ENCODE measurements at places on chromosomes 3 and 15. TPM values are rescaled to one million over a fixed set of nuclear protein-coding genes. Genes with fewer than 3 reads are reported as not detected.

DNA sequence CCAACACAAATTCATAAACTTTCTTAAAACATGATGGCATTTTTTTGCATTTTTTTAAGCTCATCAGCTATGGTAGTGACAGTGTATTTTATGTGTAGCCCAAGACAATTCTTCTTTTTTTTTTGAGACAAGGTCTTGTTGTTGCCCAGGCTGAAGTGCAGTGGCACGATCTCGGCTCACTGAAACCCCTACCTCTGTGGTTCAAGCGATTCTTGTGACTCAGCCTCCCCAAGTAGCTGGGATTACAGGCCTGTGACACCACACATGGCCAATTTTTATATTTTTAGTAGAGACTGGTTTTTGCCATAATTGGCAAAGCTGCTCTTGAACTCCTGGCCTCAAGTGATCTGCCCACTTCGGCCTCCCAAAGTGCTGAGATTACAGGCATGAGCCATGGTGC lies 17.3 kb upstream of the USP50 start:
- H3K4me3 ChIP-seq: no peak overlapping the region
- peaks cover 10% of the 10 kb centered on the region for H3K36me3 ChIP-seq
- no peak overlapping the region for H3K27ac ChIP-seq
- no peaks in the 10 kb centered on the region for H3K27me3 ChIP-seq
- H3K4me1 ChIP-seq: peaks cover 10% of the 10 kb centered on the region

GRCh38 chr3:66778777-66779176 lies 219.3 kb upstream of the KBTBD8 start:
- no peak overlapping the region for H3K4me3 ChIP-seq
- H3K36me3 ChIP-seq: no peaks in the 10 kb centered on the region
- DNase-seq: no peak
- H3K27ac ChIP-seq: no peak overlapping the region
- no peaks in the 10 kb centered on the region for H3K4me1 ChIP-seq

DNA sequence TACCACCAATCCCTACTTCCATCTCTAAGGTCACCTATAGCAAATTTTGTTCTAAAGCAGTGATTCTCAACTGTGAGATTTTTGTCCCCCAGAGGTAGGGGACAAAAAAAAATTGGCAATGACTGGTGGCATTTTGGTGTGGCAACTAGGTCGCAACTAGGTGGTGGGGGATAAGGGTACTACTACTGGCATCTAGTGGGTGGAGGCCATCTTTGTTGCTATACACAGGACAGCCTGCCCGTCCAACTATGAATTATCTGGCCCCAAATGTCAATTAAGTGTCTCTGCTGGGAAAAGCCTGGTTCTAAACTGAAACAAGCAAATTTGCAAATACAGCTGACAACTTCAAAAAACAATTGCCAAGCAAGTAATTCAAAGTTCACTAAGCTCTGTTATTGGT lies 1.4 kb downstream of the MTMR10 start:
- no peaks in the 10 kb centered on the region for H3K27me3 ChIP-seq
- peaks cover 6% of the 10 kb centered on the region for H3K36me3 ChIP-seq
- peak overlapping the region; percentile 82 for H3K4me3 ChIP-seq
- peak overlapping the region; percentile 91 for H3K27ac ChIP-seq
- no peak for DNase-seq

DNA sequence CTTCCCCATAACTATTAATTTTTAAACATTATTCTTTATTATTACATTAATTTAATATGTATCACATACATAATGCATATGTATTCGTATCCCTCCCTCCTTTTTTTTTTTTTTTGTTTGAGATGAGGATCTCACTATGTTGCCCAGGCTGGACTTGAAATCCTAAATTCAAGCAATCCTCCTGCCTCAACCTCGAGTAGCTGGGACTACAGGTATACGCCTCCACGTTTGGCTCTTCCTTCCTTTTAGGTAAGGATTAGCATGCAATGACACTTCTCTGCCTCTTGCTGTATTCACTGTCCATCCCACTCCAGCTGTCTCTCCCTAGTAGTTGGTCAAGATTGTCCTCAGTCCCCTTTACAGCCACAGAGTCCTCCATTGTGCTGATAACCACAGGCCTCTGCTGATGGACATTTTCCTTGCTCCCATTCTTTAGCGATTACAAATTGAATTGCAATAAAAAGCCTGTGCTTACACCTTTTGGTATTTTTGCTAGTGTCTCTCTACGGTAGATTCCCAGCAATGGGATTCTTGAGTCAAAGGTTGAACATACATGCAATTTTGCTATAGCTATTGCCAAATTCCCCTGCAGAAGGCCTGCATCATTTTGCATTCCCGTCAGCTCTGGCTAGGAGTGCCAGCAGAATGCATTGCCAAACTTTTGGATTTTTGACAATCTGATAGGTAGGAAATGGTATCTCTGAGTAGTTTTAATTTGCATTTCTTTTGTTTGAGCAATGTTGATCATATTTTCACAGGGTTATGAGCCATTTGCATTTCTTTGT lies 156.6 kb downstream of the SMAD6 start:
- no peak overlapping the region for H3K4me3 ChIP-seq
- H3K4me1 ChIP-seq: peaks cover 8% of the 10 kb centered on the region
- no peaks in the 10 kb centered on the region for H3K27me3 ChIP-seq
- DNase-seq: no peak
- H3K36me3 ChIP-seq: no peaks in the 10 kb centered on the region

DNA sequence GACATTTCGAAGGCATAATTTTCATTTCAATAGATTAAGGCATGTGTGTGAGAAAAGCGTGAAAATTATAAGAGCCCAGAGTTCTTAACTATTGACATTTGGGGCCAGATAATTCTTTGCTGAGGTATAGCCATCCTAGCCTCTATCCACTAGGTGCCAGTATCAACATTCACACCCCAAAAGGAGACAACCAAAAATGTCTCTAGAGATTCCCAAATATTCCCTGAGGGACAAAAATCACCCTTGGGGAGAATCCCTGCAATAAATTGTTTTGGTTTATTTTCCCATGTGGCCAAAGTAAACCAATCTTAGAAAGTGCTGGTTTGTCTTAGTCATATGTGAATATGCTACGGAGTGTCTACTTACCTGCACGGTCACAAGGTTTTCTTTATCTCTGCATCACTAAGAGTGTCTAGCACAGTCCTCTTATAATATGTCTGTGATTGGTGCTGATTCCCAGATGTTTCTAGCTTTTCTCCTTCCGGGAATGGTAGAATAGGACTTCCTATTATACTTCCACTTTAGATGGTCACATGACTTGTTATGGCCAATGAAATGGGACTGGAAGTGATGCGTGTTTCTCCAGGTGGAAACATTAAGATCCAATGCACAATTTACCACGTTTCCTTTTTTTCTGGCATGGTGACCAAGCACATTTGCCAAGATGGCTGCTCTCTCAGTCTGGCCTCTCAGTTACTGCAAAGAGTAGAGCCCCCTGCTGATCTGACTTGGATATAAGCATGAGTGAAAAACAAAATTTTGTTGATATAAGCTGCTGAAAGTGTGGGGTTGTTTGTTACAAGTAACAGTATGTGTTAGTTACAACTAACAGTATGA lies 8.0 kb upstream of the KBTBD8 start:
- H3K27ac ChIP-seq: no peak overlapping the region
- H3K36me3 ChIP-seq: no peaks in the 10 kb centered on the region
- no peaks in the 10 kb centered on the region for H3K27me3 ChIP-seq
- no peak overlapping the region for H3K4me3 ChIP-seq

DNA sequence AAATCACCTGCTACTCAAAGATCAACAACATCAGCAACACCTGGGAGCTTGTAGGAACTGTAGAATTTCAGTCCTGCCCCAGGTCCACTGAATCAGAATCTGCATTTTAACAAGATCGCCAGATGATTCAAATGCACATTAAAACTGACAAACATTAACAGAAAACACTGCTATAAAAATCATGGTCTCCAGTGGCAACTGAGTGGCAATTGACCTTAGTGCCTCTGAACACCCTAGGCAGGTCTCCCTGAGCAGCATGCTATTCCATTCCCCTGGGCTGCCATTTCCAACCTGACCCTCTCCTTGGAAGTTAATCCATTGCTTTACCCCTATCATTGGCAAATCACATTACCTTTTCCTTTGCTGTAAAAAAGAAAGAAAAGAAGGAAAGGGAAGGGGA lies 23.0 kb upstream of the TOP2B start:
- peaks cover 3% of the 10 kb centered on the region for H3K4me1 ChIP-seq
- H3K27ac ChIP-seq: no peak overlapping the region
- no peak overlapping the region for H3K4me3 ChIP-seq
- no peaks in the 10 kb centered on the region for H3K27me3 ChIP-seq
- no peaks in the 10 kb centered on the region for H3K36me3 ChIP-seq

DNA sequence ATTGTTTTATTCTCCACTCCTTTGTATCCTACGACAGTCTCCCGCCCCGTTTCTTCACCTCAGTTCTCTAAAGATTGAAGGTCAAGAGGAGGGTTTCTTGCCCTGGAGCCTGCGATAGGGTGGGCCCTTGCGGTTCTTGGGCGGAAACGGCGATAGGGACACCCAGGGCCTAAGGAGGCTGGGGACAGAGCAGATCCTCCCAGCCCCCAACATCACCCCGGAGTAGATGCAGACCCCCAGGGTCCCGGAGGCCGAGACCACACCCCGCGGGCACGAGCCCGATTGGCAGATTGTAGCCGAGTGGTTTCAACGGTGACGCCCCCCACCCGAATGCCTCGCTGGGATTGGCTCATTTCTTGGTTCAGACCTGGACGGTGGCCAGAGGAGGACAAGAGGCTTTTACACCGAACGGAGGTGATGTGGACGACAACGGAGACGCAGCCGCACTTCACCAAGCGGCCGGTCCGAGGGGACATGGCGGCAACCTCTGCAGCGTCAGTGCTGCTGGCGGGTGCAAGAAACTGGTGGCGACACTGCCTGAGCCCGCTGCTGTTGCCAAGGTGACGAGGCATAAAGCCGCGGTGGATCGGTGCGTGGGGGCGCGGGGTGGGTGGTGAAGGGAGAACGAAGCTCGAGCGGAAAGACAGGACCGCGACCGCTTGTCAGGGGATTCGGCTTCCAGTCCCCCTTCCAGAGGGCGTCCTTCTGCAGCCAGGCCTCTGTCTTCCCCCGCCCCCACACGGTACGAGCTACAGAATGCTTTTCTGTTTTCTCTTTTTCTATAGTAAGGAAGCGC lies 19.0 kb upstream of the MCF2L2 start:
- no peak for DNase-seq
- H3K27me3 ChIP-seq: no peaks in the 10 kb centered on the region
- no peaks in the 10 kb centered on the region for H3K36me3 ChIP-seq
- peak overlapping the region; percentile 64 for H3K4me3 ChIP-seq
- H3K27ac ChIP-seq: no peak overlapping the region

DNA sequence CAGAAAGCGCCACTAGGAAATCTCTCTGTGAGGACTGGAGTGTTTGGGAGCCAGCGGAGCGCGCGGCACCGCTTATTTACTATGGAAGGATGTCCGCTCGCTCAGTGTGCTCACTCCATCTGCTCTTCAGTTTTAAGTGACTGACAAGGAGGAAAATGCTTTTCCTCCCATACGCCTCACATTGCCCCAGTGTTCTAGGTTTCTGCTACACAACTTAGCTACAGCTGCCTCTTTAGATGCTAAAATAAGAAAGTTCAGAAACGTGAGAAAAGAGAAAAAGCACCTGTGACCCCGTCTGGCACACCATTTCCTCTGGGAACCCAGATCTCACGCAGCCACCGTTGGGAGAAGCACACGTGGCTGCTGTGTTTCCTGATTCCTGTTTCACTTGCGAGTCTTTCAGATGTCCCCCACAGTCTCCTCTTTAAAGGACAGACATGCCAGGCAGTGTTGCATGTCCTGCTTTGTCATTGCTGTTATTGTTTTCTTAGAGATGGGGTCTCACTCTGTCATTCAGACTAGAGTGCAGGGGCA lies 11.7 kb upstream of the MUSTN1 start:
- H3K27me3 ChIP-seq: no peaks in the 10 kb centered on the region
- DNase-seq: no peak
- no peak overlapping the region for H3K27ac ChIP-seq
- peaks cover 8% of the 10 kb centered on the region for H3K36me3 ChIP-seq
- no peaks in the 10 kb centered on the region for H3K4me1 ChIP-seq

DNA sequence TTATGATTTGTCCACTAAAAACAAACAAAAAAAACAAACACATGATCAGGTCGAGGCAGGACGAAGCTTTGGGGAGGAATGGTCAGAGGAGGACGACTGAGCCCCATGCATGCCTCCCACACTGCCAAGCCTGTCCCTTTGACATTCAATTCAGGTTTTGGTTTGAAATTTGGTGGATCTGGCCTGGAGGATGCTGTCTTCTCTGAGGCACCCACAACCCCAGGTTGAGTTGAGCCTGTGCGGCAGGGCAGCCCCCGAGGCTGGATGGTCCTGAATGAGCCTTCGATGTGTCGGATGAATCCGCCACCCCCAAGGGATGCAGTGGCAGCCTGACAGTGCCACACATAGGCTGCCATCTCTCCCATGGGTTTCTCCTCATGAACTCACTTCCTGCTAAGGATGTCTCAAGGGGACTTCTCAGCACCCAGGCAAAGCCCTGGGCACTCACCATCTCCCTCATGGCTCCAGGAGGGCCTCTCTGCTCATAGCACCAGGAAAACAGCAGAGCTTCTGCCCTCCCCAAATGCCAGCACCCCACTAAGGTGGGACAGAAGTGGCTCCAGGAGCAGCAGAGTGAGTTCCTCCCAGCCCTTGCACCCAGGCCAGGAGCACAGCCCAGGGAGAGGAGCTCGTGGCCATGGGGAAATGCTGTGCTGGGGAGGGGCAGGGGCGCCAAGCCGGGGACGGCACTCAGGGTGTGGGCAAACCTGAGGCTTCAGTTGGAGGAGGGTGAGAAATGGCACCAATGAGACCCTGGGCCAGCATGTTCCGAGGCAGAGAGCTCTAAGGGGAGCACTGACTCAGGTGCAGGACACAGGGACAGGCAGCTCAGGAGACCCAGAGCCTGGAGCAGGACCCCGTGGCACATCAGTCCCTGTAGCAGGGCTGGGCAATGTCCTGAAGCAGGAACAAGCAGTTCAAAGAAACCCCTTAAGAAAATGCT lies 18.5 kb downstream of the PRR23E start:
- peaks cover 10% of the 10 kb centered on the region for H3K27me3 ChIP-seq
- no peak for DNase-seq
- no peak overlapping the region for H3K4me3 ChIP-seq
- H3K4me1 ChIP-seq: no peaks in the 10 kb centered on the region
- no peaks in the 10 kb centered on the region for H3K36me3 ChIP-seq

DNA sequence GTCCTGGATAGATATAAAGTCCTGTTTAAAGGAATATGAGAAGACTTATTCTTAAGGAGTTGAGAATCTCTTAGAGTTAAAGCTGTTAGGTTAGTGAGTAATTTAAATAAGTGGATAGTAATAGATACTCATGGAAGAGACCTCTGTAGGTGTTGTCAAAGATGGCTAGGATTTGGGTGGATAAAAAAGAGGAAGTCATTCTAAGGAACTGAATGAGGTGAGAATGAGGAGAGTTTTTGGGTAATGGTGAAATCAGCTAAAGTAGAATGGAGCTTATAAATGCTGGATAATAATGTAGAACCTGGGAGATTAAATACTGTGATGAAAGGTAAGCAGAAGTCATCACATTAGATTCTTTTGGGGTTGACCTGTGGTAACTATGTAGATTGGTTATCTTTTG lies 8.1 kb downstream of the ARIH1 start:
- no peak for DNase-seq
- H3K36me3 ChIP-seq: peaks cover 12% of the 10 kb centered on the region
- H3K4me1 ChIP-seq: peaks cover 8% of the 10 kb centered on the region
- H3K4me3 ChIP-seq: no peak overlapping the region
- no peaks in the 10 kb centered on the region for H3K27me3 ChIP-seq

ATP13A5 gene
- polyA plus RNA-seq: not detected

SPINK8 gene
- not detected for polyA plus RNA-seq

Measured in keratinocyte (primary cell).